ENCODE measurements at places on chromosomes 11 and 22.

DNA sequence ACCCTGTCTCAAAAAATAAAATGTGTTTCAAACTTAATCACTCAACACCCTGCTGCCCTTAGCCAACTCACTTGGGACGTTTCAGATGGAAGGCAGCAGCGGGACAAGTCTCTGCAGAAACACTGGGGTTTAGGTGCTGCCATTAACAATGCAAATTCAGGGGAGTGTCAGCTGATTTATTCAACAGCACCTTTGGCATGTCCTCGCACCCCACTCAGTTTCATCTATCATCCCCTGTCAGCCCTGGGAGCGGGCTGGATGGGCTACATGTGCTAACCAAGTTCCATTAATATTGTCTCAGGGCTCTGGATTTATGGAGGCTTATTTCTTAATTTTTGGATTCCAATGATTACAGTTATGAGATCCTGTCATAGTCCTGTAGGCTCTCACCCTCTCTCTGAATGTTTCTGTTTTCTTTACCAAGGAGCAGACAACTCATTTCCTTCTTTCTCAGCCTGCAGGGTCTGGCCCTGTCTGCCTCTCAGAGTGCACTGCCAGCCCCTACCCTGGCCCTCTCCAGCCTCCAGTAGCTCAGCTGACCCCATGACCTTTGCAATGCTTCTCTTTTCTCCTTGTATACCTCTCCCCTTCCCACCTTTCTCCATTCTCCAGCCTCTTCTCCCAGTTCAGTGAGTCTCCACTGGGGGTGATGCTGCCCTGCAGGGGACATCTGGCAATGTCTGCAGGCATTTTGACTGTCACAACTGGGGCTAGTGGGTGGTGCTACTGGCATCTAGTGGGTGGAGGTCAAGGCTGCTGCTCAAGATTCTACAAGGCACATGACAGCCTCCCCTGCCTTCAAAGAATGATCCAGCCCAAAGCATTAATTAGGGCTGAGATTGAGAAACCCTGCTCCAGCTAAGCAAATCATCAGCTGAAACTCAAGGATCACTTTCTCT, 79.0 kb downstream of the APIP start:
- DNase-seq: peak; percentile 8

- DNase-seq: no peak
Observed at GRCh38 chr11:44366741-44367140, 56.8 kb upstream of the ALX4 start.

- no peak for DNase-seq
Observed at GRCh38 chr22:18075101-18075719, 2.6 kb upstream of the PEX26 start.

DNA sequence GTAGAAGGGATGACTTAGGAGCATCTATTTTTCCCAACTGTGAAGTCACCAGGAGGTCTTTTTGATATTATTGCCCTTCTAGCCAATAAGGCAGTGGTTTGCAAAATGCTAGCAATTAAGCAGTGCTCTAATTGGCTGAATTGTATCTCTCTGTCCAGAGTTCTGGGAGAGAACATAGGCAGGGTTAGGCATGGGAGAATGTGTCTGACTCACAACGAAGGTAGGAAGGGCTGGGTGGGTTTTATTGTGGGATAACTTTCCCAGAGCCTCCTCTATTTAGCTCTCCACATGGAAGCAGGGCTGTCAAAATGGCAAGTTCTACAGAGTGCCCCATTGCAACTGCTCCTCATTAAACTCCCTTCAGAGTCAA, 415.9 kb upstream of the CADM1 start:
- DNase-seq: no peak

DNA sequence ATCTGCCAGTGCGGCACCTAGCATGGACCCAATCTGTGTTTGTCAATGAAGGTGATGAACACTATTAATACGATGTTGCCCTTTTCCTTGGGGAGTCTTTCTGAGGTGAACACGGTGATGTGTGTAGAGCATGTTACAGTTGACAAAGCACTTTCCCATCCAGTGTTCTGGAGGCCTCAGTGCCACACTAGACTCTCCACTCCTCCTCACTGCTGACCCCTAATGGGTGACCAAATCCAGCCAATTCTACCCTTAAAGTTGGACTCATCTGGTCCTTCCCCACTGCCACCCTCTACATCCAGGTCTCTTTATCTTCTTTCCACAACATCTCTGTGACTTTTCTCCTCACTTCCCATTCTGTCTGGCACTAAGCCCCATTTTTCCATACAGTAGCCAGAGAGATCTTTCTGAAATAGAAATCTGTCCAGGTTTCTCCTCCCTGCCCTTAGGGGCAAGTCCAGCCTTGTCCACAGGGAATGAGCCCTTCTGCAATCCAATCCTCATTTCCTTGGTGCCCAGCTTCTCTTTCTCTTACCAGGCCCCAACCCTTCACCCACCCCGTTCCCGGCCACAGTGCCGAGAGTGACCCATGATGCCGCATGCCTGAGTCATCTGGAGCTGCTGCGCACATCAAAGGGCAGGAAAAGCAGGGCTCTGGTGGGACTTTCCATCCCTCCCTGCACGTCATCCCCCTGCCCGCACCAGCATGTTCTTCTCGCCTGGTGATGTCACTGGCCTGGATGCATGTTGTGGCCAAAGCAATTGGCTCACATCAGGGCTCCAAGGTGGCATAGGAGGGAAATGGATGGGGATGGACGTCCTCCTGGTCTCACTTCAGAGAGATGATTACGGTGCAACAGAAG, 64.2 kb downstream of the RASSF10 start:
- DNase-seq: no peak

DNA sequence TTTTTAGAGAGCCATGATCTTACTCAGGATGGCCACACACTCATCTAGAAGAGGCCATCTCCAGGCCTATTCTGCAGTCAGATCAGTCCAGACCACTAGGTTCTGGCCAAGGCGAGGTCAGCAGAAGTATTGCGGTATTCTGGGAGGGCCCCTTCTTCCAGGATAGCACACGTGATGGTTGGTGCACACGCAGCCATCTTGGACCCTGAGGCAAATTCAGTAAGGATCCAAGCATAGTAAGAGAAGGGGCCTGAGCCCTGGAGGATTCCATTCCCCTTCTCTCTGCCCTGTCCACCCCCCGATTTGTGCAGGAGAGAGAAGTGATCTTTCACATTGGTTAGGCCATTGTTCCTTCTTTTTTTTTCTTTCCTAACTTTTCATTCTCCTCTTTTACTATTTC, 957.9 kb downstream of the BRD1 start:
- DNase-seq: no peak

DNA sequence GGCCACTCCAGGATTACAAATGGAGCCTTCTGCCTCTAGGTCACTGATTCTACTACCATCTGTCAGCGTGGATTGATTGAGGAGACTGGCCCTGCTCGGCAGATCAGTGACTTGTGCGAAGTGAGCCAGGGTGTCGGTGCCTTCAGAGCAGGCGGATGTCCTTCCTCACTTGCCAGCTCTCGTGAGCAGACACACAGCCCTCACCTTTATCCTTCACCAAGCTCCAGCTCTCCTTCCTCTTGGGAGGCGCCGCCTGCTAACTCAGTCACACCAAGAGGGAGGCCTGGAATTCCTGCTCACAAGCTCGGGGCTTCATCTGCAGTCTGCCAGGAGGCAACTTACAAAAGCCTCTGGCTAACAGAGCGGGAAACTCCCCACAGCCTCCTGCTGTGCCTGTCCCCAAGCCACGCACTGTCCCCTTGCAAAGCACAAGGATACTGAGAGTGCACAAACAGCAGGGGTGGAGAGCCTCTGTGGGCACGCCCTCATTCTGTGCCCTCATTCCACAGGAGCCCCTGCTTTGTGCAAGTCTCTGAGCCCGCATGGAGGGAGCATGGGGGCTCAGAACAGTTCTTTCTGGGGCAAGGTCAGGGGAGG, 3.5 kb upstream of the TCF20 start:
- no peak for DNase-seq

GRCh38 chr22:49934891-49935557, 16.6 kb downstream of the CRELD2 start:
- DNase-seq: peak; percentile 41

- DNase-seq: no peak
Observed at GRCh38 chr11:109304159-109304558, 117.8 kb upstream of the C11orf87 start.

DNA sequence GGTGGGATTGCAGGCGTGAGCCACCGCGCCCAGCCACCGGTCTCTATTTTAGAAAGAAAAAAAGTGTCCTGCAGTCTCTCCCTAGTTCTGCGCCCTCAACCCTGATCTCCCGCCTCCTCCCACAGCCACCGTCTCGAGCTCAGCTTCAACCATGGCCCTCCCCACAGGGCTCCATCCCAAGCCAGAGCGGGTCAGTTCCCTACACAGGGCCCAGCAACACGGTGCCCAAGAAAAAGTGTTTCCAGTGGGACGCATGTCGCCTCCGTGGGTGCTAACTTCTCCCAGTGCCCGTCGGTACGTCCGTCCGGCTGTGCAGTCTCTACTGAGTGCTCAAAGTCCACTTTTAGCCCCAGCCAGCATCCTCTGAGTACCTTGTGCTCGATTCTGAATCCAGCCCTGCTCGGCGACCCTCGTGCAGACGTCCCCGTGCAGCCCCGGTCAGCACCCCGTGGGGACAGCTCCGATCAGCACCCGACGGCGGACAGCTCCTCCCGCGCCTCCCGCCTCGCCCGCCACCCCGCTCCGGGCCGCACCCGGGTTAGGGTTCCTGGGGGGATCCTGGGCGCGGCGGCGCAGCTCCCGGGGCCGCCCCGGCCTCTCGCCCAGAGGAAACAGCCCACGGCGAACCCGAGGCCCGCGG, 657 bp upstream of the MAPK8IP2 start:
- DNase-seq: peak; percentile 26

- no peak for DNase-seq
Observed at GRCh38 chr11:129613071-129613470, 202.6 kb upstream of the TMEM45B start.

DNA sequence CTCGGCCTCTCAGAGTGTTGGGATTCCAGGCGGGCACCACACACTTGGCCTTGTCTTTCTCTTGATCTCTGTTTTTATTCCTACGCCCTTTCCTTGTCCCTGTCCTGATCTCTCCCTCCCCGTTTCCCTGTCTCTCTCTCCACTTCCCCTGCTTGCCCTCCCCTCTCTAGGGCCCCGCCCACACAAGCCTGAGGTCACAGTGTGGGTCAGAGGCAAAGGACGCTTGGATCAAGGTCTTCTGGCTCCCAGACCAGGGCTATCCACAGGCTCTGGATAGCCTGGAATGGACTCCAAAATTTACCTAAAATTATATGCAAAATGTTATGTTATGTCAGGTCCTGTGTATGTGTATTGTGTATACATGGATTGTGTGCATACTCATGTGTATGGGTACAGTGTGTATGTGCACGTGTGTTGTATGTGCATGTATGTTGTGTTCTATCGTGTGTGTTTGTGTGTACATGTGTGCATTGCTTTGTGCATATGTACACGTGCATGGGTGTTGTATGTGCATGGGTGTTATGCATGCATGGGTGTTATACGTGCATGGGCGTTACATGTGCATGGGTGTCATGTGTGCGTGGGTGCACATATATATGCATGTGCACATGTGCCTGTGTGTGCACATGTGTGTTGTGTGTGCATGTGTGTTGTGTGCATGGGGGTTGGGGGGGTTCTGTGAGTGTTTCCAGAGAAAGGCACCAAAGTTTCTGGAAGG, 38.3 kb downstream of the TP53I11 start:
- DNase-seq: no peak

DNA sequence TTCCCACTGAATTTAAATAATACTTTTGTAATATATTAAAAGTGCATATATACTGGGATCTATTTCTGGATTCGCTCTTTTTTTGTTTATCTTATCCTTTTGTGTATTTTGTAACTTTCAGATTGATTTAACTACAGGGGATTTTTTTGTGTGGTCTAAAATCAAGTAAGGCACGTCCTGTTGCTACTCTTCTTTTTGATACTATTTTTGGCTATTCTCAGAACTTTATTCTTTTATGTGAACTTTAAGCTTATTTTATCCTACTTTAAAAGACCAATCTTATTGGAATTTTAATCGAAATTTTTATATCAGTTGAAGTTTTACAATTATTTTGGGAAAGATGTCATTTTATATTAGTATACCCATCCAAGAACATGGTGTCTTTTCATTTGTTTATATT, 106.8 kb downstream of the UVRAG start:
- no peak for DNase-seq

GRCh38 chr11:47775240-47775869, 8.2 kb upstream of the FNBP4 start:
- DNase-seq: no peak

GRCh38 chr11:118876286-118876685, 7.4 kb upstream of the CXCR5 start:
- no peak for DNase-seq

DNA sequence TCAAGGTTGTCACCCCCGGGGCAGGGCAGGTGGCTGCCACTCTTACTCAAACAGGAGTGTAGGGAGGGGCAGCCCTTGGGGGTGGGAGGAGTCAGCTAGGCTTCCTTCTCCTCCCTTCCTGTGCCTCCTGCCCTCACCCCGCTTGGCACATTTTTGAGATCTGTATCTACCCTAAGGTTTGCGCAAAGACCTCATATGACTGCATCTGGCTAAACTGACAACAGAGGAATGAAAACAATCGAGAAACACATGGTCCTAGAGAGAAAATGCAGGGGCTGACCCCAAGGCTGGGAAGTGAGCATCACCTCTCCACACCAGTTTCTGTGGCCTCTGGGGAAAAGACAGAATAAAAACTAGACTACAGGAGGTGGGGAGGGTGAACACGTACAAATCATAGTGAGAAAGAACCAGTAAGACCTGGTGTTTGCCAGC, 28.1 kb downstream of the IGSF9B start:
- DNase-seq: no peak
